ENCODE measurements at places on chromosomes 1 and 21.

- DNase-seq, result no peak
Observed at GRCh38 chr1:162422662-162423375, 10.9 kb upstream of the SH2D1B start.

GRCh38 chr1:184068354-184068753 is 16.8 kb downstream of the TSEN15 start:
- DNase-seq, result no peak

DNA sequence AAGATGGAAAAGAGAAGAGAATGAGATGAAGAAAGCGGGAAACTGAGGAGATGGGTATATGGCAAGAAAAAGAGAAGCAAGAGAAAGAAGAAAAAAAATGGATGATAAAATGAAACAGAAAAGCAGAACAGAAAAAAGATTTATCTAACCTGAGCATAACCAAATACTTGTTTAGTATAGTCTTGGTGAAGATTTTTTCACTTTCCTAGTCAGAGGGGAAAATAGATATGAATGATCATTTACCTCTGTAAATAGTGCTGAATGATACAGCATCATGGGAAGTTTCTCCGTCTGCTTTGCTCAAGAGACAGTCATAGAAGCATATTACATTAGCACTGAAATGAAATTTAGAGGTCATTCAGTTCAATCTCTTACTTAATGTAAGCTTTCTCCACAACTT is 36.1 kb upstream of the PLPPR4 start:
- no peak for DNase-seq

GRCh38 chr1:157081707-157082106 is 17.9 kb downstream of the ETV3L start:
- DNase-seq, result no peak

GRCh38 chr1:46682064-46682463 is 10.4 kb downstream of the TEX38 start:
- no peak for DNase-seq

- DNase-seq, result no peak
Observed at GRCh38 chr1:24202987-24203386, 15.9 kb upstream of the IFNLR1 start.

GRCh38 chr1:99207216-99207615 is 57.1 kb upstream of the PLPPR4 start:
- no peak for DNase-seq

DNA sequence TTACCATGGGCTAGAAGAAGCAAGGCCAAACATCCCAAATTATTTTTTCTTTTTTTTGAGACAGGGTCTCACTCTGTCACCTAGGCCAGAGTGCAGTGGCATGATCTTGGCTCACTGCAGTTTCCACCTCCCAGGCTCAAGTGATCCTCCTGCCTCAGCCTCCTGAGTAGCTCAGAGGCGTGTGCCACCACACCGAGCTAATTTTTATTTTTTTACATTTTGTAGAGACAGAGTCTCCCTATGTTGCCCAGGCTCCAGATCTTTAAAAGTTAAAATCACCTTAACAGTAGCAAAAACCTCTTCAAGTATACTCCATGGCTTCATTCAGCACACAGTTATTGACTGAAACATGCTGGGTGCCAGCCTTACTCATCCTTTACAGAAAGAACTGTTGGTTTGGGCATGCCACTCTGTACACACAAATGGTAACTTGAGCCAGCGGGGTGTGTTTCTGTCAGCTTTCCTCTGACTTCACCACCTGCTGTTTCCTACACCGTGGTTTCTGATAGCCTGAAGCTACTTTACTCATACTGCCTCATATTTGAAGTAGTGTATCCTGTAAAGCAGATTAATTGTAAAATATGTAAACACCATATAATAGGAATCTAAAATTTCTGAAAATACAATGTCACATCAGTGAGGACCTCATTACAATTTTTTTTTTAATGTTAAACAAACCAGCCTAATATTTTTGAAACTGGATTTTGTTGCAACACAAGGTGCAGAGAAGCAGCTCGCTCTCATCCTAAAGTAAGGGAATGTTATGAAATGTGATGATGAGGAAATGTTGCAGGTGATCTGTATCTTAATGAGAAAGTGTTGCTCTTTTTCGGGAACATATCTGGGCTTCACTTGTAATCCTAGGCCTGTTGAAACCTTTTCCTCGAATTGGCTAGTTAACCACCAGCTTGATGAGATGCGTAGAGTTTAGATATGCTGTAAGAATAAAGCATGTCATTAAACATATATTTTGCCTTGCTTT is 113.9 kb downstream of the ATP5PO start:
- no peak for DNase-seq

DNA sequence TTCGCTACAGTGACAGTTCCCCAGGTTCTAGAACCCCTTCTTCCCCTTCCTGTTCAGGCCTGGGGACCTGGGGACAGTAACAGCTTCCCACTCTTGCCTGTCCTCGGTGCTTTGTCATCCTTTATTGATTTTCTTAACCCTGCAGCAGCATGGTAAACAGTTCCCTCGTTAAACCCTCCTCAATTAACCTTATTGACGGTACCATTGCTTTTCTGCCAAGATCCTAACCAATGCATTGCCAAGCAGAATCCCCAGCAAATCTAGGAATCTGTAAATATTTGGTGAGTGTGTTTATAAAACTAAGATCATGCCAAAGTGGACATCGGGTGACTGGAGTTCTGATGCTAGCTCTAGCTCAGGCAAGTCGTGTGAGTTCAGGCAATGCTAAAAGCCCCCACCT is 99.6 kb upstream of the KAZN start:
- DNase-seq, result no peak

DNA sequence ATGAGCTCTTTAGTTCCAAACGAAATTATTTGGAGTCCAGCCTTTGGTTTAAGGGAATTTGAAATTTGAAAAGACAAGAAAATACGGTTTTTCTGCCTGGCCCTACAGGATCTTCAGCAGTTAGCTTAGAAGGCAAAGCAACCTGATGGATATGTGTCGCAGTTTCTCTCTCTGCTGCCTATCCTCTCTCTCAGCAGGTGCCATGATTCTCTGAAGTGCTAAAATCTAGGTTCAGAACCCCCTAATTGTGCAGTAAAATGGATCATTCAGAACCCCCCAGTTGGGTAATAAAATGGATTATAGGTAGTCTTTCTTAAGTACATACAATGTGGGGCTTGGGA is 446 bp upstream of the DEPDC1 start:
- DNase-seq, result no peak

DNA sequence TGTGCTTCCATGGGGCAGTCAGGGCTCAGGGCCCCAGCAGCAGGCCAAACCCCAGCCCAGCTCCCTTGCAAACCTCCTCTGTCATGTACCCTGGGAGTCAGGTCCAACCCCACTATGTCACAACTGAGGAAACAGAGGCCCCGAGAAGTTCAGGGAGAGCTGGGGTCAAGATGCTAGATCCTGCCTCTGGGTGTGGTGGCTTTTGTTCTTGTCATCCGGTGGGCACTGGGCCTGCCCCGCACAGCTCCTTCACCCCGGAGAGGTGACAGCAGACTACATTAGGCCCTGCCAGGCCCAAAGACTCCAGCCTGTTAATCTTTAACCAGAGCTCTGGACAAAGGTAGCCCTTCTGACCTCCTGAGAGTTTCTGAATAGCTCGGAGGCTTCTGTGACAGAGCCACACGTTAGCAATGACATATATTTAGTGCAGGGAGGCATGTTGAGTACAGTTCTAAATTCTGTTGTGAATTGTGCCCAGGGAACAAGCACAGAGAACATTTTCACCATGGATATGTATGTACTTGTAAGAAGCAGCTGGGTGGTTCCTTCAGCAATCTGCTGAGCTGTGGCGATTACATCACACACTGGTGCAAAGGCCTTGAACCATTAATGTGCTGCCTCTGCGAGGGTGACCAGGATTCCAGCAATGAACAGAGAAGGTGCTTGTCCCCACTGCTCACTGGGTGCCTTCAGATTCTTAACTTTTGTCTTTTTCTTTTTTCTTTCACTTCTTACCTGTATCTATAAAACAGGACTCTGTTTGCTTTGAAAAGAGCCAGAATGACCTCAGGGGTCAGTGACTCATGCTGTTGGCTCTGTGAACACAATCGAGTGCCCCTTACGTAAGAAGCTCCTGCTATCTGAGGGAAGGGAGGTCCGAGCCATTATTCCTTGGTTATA is 102.8 kb downstream of the RHOU start:
- DNase-seq, result peak; percentile 40

DNA sequence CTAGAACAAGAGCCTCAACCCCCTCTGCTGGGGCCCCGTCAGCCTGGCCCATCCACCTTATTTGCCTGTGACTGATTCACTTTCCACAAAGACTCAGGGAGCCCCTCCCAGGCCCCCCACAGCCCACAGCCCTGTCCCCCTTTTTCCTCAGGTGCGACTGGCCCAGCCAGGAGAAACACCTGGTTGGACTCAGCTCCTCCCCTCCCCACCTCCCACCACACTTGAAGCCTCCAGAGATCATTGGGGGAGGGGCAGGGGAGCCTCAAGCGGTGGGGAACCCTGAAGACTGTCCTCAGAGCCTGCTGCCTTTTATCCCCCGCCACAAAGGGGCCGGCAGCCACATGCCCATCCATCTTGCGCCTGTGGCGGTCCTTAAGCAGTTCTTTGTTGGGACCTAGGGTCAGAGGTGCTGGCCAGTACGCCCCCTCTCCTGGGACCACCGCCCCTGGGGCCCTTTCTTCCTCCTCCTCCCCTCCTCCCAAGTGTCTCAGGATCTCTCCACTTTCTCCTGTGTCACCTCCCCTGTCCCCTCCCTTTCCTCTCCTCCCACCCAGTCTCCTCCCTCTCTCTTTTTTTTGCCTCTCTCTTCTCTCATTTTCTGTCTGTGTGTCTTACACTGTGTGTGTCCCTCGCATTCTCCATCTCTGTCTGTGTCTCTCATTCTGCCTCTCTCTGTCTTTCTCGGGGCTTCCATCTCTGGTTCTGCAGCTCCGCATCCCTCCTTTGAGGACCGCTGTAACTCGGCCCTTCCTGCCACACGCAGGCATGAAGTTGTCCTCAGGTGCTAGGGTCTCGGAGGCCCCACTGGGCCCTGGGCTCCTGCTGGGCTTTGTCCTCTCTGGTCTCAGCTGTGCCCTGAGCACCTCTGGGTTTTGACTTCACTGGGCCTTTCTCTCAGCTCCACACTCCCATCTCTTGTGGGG is 12.2 kb downstream of the CRABP2 start:
- DNase-seq, result no peak

GRCh38 chr1:6234502-6235295 is 1.1 kb downstream of the ICMT start:
- no peak for DNase-seq

DNA sequence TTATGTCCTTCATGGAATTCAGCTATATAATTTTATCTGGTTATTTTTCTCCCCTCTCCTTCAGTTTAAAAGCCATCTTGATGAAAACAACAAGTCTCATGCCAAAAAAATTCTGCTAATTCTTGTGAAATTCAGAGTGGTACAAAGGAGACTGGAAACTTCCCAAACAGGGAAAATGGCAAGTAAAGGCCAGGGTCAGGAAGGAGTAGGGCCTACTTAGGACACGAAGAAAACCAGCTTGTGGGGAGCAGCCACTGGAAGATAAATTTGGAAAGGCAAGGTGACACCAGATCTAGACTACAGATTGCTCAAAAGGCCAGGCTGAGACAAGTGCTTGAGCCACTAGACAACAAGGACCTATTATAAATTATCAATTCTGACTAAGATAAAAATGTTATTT is 6.4 kb downstream of the TSTD1 start:
- no peak for DNase-seq

- DNase-seq, result peak; percentile 100
Observed at GRCh38 chr1:94325377-94326302, 88.3 kb upstream of the ARHGAP29 start.

- no peak for DNase-seq
Observed at GRCh38 chr1:32767156-32767555, 50.0 kb downstream of the YARS1 start.

DNA sequence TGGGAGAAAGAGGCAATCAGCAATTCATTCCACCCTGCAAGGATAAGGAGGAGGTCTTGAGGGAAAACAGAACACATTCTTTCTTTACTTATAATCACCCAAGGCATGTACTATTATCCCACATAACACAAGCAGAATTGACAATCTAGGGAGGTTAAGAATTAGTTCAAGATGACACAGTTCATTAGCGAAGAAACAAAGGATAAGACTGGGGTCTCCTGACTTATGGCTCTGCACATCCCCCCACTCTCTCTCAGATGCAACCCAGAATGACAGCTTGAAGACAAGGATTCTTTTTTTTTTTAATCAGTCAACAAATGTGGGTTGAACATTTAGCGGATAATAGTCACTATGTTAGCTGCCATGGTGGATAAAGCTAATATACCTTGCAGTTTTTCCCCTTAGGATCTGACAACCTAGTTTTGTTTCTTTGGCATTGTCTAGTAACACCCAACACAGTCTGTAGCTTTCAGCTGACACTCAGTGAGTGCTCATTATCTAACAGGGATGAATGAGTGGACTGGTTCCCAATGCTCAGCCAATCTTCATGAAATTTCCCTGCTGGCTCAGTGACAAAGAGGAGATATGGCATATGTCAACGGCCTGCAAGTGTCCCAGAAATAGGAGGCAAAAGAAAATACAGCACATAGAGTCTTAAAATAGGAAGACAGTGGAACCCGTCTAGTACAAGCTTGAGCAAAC is 35.1 kb downstream of the RXRG start:
- DNase-seq, result no peak
